Retinal pigment epithelial cell (primary cell): ENCODE measurements at places on chromosomes 3 and 15.

DNA sequence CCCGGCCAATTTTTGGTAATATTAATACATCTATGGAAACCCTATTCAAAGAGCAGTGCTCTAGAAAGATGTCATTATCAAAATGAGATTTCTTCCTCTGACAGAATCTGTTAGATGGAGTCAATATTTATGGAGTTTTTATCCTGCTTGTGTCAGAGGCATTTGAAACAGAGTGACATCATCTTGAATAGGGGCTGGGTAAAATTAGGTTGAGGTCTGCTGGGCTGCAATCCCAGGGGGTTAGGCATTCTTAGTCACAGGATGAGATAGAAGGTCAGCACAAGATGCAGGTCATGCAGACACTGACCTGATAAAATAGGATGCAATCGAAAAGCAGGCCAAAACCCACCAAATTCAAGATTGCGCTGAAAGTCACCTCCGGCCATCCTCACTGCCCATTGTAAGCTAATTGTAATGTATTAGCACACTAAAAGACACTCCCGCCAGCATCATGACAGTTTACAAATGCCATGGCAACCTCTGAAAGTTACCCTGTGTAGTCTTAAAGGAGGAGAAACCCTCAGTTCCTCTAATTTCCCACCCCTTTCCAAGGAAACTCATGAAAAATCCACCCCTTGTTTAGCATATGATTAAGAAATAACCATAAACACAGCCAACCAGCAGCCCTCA lies 27.3 kb upstream of the CCDC50 start:
- no peak for DNase-seq

GRCh38 chr3:30400926-30401325 lies 205.5 kb upstream of the TGFBR2 start:
- no peak for DNase-seq

- no peak for DNase-seq
Observed at GRCh38 chr3:126314790-126315658, 42.2 kb downstream of the KLF15 start.

DNA sequence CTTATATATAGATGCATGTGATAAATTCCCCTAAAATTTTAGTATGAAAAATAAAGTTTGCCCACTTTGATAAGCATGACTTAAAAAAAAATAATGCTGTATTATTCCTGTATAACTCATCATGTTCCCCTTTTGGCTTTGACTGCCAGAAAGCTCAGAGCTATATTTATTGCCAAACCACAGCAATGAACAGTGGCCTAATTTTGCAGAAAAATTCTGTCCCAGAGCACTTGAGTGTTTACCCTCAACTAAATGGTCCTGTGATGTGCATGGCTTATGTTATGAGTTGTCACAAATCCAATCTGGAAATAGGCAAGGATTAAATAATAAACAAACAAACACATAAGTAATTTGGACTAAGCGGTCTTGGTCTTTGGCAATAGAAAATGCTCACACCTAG lies 276.7 kb downstream of the SLC9A9 start:
- no peak for DNase-seq

- DNase-seq = peak; percentile 13
Observed at GRCh38 chr3:63818282-63819150, 583 bp upstream of the C3orf49 start.

GRCh38 chr3:116339441-116340028 lies 105.8 kb downstream of the LSAMP start:
- DNase-seq = no peak

DNA sequence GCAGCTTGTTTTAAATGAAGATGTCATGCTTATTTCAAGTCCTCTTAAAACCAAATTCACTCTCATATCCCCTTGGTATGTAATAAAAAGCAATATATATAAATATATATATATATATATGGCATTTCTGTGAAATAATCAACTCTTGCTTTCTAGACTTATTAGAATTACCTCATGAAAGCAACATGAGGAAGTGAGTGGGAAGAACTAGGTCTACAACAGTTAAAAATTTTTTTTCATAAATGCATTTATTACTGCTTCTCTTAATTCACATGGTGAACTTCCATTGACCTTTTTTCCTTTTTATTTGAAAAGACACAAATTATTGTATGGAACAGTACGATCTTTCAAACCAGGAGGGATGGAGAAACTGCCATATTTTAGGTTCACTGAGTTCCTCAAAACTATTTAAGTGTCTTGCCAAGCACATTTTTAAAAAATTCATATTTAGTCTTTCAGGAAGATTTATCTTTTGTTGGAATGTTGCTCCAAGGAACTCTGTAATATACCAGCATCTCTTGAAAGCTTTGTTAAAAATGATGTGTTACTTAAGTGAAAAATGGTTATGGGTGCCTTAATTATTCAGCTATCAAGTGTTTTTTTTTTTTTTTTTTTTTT lies 185.2 kb downstream of the GHSR start:
- DNase-seq = no peak

GRCh38 chr15:39291690-39292089 lies 289.2 kb upstream of the THBS1 start:
- no peak for DNase-seq

GRCh38 chr3:171772427-171773056 lies 37.7 kb downstream of the PLD1 start:
- no peak for DNase-seq

GRCh38 chr3:49566312-49566711 lies 12.0 kb downstream of the BSN start:
- no peak for DNase-seq

DNA sequence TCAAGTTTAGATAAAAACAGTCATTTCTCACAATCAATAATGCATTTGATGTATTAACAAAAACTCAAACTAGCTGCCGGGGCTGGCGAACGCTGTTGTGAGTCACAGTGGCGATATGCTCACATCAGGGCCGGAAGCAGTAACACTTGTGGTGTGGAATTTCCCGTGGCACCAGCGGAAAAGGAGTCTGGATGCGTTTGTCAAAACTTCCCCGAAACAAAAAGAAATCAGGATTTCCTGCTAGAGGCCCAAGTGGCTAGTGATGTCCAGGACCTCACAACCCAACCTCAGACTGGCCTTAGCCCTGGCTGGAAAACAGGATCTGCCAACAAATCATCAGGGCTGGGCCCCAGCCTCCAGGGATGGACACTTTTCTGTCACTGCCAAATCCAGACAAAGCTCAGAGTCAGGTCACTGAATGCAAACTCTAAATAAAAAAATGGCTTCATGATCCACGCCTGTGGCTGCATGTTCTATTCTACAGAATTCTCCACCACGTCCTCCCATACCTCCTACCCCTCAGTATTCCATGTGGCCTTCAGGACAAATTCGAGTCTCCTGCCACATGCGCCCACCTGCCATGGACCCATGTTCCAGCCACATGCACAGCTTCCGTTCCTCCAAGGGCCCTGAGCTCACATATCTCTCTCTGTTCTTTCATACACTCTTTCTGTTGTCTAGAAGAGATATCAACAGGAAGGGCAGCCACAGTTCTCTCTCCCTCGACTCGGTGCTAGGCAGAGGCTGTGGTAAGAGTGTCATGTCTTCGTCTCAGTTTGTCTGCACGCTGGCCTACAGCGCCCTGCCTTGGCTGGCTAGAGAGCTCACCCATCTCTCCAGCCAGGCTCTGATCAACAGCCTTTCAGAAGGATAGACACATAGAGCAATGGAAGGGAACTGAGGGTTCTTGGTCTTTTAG lies 35.4 kb downstream of the EHD4 start:
- no peak for DNase-seq

GRCh38 chr15:73571346-73571745 lies 61.8 kb downstream of the NPTN start:
- DNase-seq = no peak

GRCh38 chr15:74369084-74369745 lies 1.8 kb upstream of the CYP11A1 start:
- no peak for DNase-seq

DNA sequence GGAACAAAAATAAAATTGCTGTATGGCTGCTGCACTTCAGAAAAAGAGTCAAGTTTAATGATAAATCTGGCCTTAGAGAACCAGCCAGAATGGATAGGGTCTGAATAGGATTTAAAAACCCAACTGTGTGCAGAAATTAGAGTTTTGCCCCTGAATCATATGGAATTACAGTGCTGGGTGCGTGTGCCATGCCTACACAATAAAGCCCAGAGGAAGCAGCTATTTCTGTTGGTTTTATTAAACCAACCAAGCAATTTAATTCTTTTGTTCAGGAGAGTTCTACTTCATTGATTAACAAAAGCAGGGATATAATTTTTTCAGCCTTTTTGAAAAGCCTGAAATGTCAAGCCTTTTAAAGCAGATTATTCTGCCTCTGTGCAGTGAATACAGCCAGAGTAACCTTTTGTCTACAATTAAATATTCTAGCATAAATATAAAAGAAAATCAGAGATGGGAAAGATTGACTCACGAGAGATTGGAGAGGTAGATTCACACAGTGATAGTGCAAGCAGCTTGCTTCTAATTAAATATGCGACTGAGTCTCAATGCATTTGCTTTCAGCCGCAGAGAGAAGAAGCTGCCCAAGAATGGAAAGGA lies 66.7 kb upstream of the DNAJC19 start:
- DNase-seq = no peak

GRCh38 chr15:61524545-61524944 lies 295.4 kb upstream of the RORA start:
- DNase-seq = no peak

GRCh38 chr3:37174532-37175126 lies at the start of gene LRRFIP2:
Gene LRRFIP2, minus strand, starts transcription at chr3:37174582. Its CDS starts 25,599 bp downstream, at chr3:37148983.
- no peak for DNase-seq

DNA sequence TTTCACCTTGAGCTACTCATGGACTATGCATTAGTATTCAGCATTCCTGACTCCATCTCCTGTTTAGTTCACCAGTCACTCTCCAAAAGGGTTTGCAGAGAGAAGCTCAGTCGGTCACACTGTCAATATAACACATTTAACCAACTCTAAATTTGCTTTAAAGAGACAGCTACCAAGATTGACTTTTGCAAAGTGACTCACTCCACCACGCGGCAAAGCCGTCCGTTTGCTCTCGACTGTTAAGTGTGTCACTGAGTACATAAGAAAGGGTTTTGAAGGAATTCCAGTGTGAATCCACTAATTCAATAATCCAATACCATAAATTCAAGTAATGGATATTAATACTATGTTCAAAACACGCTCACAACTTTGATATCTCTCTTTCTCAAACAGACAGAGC lies 1006.7 kb upstream of the NR2F2 start:
- no peak for DNase-seq

GRCh38 chr3:66642484-66642883 lies 141.7 kb upstream of the LRIG1 start:
- DNase-seq = no peak

DNA sequence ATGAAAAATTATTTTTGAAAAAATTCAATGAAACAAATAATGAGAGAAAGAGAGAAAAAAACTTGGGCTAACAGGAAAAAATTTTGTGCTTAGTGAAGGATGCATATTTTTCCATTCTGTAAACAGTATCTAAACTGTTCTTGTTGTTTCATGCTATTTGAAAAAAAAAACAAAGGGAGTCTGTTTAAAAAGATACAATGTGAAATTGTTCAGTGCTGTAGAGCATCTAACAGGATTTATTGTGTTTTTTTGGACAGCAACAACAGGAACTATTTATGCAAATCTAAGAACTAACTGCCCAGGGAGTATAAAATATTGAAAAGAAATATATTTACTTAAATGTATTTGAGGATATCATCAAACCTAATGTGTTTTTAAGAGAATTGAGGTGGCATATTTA lies 55.1 kb downstream of the PEX5L start:
- no peak for DNase-seq

DNA sequence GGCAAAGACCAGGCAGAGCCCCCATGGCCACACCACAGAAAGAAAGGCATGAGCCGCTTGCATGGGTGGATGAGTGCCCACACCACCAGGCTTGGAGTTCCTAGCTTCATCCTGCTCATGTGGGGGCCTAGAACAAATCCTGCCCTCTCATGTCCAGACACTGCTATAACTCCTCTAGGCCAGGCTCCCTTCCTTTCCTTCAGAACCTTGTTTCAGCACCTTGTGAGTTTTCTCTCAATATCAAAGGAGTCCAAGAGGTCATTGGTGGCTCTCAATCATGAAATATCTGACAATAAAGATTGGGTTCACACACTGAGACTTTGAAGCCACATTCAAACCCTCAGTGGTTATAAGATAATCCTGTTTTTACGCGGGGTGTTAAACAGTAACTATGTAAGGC lies 12.7 kb downstream of the SLC6A20 start:
- no peak for DNase-seq

- DNase-seq = no peak
Observed at GRCh38 chr15:74124759-74125158, 5.6 kb upstream of the ISLR2 start.

DNA sequence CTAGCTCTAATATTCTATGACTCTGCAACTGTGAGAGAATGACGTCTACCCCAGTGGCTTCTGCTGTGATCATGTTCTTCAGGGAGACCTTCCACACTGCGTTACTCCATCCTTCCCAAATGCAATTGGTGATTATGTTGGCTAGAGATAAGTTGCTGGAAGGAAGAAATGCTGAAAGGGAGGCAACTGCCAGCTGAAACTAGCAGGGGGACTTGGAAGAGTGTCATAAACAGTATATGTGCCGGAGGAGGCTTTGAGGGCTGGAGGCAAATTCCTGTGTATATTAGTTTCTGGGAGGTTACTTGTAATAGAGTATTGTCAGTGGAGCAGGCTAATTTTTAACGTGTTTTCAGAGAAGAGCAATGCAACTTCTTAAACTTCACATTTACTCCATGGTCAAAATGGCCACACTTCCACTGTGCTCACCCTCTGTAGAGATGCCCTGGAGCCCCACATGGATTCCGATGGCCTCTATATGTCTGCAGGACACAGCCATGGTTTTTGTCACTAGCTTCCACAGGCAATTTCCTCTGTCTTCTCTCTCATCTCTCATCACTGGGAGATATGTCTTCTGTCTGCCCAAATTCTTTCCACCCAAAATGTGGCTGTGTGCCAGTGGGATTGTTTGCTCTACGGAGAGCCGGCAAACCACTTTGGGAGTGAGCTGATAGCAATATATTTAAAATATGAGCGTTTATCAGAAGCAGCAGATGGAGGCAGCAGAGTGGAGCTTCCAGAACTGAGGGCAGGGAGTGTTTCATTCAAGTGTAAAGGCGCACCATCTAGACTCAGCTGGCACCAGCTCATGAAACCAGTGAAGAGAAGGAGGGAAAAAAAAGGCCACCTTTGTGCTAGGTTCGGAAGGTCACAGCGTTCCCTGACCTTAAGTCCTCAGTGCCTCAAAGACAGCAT lies 13.3 kb upstream of the CD47 start:
- DNase-seq = no peak

GRCh38 chr3:35295906-35296305 lies 343.4 kb upstream of the ARPP21 start:
- no peak for DNase-seq
